PC-9 (cell line): ENCODE measurements at places on chromosomes 11 and 22.

GRCh38 chr11:112248201-112248600, 12.5 kb downstream of the PLET1 start:
- no peak for DNase-seq

- DNase-seq = no peak
Measured at GRCh38 chr11:122355968-122356367, 240.0 kb upstream of the BLID start.

DNA sequence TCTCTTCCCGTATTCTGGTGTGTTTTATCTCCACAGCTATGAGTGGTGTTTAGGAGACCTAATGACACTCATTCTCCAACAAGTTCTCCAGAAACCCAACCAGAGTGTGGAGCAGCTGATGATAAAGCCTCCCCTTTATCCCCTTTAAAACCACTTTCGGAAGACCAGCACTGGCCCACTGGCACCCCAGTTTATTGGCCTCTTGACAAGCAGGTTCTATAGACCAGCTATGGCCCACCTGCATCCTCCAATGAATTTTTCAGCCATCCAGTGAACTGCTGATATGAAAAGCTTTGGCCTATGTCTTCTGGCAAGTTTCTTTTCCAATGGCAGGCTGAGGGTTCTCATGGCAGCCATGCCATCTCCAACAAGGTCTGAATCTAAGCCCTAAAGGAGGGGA, 27.4 kb downstream of the CHST1 start:
- DNase-seq = no peak

- no peak for DNase-seq
Measured at GRCh38 chr11:83409891-83410290, 123.7 kb upstream of the CCDC90B start.

GRCh38 chr22:25824828-25825423, 82.9 kb downstream of the MYO18B start:
- DNase-seq = no peak

DNA sequence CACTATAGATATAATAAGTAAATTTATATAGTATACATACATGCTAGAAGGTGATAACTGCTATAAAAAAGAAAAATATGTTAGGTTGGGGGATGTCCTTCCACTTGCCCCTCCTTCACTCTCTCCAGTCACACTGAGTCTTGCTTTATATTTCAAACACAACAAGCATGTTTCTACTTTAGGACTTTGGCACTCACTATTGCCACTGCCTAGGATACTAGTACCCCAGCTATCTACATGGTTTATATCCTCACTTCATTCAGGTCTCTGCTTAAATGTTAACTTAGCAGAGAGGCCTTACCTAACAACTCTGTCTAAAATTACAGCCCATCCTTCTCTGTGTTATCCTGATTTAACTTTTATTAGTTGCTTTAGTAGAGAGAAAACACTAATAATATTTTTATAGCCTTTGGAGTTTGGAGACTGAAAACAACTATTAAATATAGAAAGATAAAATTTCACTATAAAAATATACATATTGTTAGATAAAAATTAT, 39.1 kb upstream of the B3GNT6 start:
- DNase-seq = no peak

- DNase-seq = no peak
Measured at GRCh38 chr11:108541531-108541930, 43.3 kb upstream of the POGLUT3 start.

GRCh38 chr22:21100149-21101032, 54.6 kb downstream of the LRRC74B start:
- DNase-seq = no peak

DNA sequence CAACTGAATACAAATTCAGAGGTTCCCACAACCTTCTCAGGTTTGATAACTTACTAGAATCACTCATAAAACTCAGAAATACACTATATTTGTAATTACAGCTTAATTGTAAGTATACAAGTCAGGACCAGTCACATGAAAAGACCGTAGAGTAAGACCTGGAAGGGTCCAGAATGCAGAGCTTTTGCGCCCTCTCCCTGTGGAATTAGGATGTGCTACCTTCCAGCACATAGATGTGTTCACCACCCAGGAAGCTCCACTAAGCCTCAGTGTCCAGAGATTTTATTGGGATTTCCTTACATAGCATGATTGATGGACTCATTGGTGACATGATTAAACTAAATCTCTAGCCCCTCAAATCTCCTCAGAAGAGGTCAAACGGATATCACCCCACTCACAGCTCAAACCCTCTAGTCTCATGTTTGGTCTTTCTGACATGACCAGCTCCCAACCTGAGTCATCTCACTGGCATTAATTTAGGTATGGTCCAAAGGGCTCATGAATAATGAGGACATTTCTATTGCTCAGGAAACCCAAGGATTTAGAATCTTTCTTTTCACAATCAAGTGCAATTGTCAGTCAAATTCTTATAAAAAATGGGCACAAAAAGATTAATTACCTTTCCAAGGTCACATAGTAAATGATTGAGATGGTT, 77.2 kb upstream of the UBASH3B start:
- DNase-seq = no peak

DNA sequence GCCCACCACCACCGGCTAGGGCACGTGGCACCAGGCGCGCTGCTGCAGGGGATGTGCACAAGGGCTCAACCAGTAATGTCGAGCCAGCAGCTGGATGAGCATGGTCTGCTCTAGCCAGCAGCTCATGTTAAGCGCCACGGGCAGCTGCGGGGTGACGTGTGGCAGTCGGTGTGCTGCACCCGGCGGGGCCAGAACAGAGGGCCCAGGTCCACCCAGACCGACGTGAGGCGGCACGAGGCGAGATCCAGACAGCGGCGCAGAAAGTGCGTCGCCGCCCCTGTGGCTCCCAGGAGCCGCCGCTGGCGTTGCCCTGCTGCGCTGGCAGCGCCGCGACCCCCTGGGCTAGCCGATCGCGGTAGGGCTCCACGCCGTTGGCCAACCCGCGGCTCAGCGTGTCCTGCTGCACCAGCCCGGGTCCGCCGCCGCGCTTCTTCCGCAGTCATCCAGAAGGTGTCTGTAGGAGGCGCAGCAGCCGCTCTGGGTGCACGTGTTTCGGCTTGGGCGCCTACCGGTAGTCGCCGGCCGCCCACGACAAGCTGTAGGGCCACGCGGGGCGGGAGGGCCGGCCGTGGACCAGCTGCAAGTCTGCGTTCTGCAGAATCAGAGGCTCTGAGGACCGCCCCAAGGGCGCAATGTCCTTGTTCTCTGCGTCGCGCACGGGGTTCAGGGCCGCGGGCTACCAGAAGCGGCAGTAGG, 4.6 kb upstream of the GALR3 start:
- DNase-seq = no peak

DNA sequence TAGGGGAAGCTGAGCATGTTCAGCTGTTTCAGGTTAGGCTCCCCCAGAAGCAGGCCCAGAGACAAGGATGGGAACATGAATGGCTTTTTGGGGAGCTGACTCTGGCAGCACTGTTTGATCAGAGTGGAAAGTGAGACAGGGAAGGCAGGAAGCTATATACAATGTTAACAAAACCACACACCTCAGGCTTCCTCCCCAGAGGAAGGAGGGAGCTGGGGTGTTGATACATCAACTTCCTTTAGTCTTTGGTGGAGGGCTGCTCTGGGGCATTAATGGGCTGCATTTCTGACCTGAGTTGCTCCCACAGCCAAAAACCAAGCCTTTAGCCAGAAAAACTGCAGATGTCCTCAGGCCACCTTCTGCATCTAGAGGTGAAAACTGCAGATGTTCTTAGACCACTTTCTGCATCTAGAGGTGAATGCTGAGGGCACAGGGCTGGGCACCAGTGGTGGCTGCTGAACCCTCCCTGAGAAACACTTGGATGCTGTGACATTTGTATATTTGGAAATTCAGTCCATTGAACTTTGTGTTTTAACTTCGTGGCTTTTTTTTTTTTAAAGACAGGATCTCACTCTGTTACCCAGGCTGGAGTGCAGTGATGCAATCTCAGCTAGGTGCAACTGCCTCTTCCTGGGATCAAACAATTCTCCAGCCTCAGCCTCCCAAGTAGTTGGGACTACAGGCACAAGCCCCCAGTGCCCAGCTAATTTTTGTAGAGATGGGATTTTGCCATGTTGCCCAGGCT, 49.9 kb downstream of the KIAA1671 start:
- no peak for DNase-seq

DNA sequence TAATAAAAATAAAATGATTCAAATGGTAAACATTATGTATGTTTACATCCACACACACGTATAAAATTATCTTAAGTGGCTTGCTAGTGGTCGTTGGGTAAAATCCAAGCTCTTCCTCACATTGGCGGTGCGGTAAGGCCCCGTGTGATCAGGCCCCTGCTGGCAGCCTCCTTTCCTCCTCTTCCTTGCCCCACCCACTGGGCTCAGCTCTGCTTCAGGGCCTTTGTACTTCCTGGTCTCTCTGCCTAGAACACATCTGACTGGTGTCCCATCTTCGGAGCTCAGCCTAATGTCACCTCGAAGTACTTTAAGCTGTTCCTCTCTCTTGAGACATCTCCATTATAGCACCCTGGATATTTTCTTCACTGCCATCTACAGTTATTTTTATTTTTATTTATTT, 52.8 kb downstream of the OSBP2 start:
- no peak for DNase-seq

GRCh38 chr22:38830026-38830844, 13.6 kb downstream of the NPTXR start:
- DNase-seq = no peak

GRCh38 chr11:95750101-95750500, 39.5 kb downstream of the FAM76B start:
- DNase-seq = no peak

DNA sequence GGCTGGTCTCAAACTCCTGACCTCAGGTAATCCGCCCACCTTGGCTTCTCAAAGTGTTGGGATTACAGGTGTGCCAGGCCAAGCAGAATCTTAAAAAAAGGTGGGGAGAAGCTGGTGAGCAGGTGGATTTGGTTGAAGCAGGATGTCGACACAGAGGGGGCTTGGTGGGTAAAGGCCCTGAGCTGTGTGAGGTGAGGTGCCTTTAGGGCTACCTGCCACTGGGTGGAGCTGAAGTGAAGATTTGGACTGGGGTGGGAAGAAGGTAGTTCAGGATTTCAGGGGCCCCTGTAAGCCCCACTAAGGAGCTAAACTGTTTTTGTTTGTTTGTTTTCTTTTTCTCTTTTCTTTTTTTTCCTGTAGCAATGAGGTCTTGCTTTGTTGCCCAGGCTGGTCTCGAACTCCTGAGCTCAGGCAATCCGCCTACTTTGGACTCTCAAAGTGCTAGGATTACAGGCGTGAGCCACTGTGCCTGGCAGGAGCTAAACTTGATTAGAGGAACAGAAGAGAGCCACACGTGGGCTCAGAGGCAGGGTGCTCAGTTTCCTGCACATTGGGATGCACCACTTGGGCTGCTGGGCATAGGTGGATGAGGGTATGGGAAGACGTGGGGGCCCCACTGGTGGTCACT, 6.0 kb downstream of the P2RX6 start:
- no peak for DNase-seq

- no peak for DNase-seq
Measured at GRCh38 chr11:61119055-61119454, 16.8 kb downstream of the CD5 start.

- DNase-seq = no peak
Measured at GRCh38 chr11:79412761-79413160, 28.1 kb downstream of the TENM4 start.

DNA sequence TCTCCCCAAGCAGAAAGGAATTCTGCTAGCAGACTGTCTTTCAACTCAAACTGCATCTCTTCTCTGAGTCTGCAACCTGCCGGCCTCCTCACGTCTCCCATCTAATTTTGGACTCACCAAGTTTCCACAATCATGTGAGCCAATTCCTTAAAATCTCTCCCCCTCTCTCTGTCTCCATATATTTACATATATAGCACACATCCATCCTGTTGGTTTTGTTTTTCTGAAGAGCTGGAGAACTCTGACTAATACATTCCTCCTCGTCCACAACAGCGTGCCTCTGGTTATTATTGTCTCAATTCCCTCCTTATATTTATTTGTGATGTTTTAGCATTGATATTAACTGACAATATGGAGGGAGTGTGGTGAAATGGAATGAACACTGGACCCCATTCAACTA, 29.6 kb upstream of the FJX1 start:
- no peak for DNase-seq

GRCh38 chr11:9143721-9144120, 52.3 kb upstream of the SCUBE2 start:
- no peak for DNase-seq

- peak; percentile 26 for DNase-seq
Measured at GRCh38 chr11:130763087-130763980, 152.9 kb downstream of the SNX19 start.

DNA sequence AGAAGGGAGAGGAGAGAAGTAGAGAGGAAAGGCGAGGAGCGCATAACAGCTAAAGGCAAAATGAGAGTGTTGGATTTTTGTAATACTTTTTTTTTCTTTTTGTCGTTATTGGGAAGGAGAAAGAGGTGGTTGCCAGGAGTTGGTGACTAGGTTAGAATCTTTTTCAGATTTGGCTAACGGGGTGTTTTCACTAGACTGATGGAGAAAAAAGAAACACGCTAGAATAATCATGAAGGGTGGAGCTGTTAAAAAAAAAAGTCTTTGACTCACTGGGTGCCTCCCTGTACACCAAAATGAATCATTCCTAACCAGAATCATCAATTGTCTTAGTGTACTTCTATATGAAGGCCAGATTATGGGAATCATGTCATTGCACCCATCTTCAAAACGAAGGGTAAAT, 12.7 kb downstream of the BLID start:
- DNase-seq = no peak

DNA sequence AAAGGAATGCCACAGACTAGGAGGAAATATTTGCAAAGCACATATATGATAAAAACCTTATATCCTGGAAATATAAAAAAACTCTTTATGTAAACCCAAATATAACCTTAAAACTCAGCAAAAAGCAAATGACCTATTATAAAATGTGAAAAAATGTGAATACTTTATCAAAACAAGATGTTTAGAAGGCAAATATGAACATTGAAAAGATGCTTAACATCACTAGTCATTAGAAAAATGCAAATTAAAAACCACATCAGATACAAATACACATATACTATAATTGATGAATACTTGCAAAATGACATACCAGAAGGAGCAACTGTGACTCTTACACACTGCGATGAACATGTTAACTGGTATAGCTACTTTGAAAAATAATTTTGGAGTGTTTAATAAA, 511.2 kb upstream of the LRRC4C start:
- DNase-seq = no peak

- DNase-seq = no peak
Measured at GRCh38 chr11:102305352-102306047, 11.8 kb upstream of the BIRC3 start.

DNA sequence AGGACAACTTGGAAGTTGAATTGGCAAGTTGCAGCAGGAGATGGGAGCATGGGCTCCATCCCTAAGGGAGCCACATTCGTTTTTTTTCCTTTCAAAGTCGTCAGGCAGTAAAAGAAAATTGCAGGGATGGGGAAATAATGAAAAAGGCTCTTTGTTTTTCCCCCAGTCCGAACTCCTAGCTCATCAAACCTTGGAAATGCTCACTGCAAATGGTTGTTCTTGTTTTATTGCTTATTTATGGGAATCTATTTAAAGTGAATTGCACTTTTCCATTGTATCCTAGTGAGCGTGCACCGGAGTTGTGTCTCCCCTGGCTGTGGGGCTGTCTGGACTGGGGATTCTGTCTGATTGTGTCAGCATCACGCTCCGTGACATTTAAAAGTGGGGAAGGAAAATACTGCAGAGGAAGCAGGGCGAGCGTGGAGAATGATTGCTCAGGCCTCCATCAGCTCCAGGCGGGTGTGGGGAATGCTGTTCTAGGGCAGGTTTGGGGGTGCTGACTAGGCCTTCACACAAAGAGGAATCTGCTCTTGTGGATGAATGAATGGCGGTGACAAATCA, 306.4 kb downstream of the KIRREL3 start:
- no peak for DNase-seq
